ENCODE measurements at places on chromosomes 1 and 21.

- no peak for DNase-seq
Measured at GRCh38 chr1:86926883-86927282, 12.4 kb downstream of the HS2ST1 start.

DNA sequence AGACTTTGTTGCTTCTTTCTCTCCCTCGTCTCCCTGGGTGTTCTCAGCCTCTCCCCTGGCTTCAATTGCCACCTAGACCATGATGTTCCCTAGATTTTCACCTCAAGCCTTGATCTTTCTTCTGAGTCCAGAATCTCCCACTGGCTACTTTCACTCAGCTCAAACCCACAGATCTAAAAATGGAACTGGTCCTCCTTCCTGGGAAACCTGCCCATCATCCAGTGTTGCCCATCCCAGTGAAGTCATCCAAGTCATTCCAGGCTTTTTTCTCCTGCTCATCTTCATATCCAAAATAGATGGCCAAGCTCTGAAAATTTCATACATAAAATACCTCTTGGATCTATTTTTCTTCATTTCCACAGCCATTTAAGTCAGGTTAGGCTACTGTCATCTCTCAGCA is 347.4 kb downstream of the KCNH1 start:
- DNase-seq = no peak

- no peak for DNase-seq
Measured at GRCh38 chr1:104946558-104947210, 1197.0 kb downstream of the AMY1C start.

DNA sequence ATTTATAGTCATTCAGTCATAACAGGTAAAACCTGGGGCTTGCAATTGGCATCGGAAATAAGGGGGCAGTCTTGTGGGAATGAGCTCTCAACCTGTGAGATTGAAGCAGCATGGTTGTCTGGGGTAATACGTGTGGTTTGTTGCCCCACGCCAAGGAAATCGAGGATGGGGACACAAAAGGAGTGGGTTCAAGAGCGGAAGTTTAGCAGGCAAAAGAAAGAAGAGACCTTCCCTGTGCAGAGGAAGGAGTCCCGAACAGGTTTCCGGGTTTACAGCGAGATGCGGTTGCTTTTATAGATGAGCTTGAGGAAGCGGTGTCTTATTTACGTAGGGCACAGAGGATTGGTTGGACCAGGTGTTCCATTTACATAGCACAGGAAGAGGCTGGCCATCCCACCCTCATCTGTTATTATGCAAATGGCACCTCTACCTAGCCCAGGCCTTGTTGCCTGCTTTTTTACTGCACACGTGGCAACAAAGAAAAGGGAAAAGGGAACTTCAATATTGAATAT is 37.3 kb downstream of the IFNAR1 start:
- no peak for DNase-seq

GRCh38 chr1:53766831-53767405 is 28.0 kb upstream of the GLIS1 start:
- DNase-seq = no peak

DNA sequence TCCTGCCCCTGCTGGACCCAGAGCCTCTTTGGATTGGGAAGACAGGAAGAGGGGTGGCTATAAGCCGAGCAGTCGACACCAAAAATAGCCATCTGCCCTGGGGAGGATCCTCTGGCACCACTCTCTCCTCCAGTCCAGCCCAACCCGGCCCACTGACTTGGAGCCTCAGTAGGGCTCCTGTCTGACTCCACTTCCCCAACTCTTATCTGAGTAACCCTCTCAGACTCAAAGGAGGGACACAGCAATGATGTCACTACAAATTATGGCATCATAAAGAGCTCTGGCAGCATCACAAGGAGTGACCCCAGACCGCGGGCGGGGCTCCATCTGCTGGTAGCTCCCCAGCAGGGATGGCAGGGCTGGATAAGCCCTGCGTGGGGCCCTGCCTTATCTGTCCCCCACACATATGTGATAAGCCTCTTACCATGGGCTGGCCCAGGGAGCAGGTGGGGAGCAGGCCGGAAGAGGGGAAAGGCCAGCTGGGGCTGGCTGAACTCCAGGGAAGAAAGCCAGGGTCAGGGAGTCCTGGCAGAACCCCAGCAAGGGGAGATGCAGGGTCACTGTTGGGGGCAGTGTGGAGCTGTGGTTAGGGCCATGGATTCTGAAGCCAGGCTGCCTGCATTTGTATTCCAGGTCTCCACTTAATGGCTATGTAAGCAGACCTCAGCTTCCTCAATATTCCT is 4.6 kb upstream of the SLC6A9 start:
- DNase-seq = no peak

DNA sequence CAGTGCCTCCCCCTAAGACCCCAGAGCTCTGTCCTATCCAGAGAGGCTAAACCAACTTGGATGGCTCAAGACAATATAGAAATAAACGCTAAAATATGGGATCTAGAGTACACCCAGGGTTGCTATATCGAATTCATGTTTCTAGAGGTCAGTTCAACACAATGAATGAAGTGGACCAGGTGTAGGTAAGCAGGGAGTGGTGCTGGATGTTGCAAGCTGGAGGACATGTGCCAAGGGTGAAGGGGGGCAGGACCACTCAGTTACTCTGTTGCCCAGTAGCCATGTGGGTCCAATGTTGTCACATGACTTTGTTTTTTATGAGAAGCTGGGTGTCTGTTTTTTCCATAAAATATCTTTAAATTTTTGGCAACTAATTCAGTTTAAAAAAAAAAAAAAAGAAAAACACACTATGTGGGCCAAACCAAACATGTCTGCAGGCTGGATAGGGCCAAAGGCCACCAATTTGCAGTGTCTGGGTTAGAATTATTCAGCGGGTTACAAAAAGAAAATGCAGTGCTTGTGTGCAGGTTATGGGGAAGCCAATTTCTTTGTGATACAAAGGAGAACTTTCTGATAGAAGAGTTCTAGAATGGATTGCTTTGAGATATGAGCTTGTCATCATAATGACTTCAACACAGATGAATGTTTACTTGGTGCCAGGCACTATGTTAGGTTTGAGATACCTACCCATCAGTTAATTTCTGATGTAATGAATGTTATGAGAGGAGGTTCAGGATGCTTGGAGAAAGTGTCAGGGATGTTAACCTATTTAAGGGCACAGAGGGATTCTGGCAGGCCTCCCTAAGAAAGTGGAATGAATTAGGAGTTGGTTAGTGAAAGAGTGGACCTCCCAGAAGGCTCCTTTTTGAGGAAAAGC is 8.9 kb downstream of the CACHD1 start:
- DNase-seq = no peak

GRCh38 chr1:203084588-203085527 is 954 bp downstream of the MYOG start:
- DNase-seq = peak; percentile 43

- DNase-seq = no peak
Measured at GRCh38 chr1:196400478-196401451, 207.5 kb downstream of the KCNT2 start.

- DNase-seq = no peak
Measured at GRCh38 chr1:209625791-209626285, 26.4 kb downstream of the LAMB3 start.

DNA sequence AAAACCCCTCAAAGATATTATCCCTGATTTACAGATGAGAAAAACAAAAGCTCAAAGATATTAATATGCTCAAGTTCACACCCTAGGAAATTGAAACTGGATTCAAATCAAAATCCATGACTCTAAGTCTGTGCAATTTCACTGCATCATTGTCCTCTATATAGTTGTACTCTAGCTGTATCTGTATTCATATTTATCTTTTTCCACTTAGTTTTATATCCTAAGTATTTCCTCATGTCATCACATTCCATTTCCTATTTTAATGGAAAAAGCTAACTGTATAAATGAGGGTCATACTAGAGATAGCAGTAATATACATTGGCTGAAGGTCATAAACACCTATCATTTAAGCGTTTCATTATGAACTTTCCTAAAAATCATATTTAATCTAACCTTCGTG is 42.2 kb upstream of the RALGPS2 start:
- DNase-seq = no peak

GRCh38 chr1:171366816-171367215 is 52.8 kb downstream of the FMO4 start:
- DNase-seq = no peak

GRCh38 chr1:231626535-231626950 is at the start of gene DISC1:
DISC1 (plus strand) TSS chr1:231626790; CDS start chr1:231626868, 78 bp downstream.
- peak; percentile 56 for DNase-seq

DNA sequence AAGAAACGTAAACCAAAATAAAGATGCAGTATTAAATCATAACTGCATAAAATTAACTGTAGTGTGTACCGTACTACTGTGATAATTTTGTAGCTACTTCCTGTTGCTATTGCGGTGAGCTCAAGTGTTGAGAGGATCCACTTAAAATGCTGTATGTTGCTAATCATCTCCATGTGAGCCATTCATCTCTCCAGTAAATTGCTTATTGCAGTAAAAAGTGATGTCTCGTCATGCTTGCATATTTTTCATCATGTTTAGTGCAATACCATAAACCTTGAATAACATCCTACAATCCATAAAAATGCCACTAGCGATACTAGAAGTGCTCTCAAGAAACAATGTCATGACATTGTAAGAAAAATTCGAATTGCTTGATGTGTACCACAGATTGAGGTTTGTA is 66.3 kb downstream of the RAVER2 start:
- no peak for DNase-seq

- DNase-seq = no peak
Measured at GRCh38 chr1:62232871-62233278, 38.2 kb downstream of the L1TD1 start.

GRCh38 chr21:35070436-35070835 is 21.3 kb upstream of the RUNX1 start:
- no peak for DNase-seq

DNA sequence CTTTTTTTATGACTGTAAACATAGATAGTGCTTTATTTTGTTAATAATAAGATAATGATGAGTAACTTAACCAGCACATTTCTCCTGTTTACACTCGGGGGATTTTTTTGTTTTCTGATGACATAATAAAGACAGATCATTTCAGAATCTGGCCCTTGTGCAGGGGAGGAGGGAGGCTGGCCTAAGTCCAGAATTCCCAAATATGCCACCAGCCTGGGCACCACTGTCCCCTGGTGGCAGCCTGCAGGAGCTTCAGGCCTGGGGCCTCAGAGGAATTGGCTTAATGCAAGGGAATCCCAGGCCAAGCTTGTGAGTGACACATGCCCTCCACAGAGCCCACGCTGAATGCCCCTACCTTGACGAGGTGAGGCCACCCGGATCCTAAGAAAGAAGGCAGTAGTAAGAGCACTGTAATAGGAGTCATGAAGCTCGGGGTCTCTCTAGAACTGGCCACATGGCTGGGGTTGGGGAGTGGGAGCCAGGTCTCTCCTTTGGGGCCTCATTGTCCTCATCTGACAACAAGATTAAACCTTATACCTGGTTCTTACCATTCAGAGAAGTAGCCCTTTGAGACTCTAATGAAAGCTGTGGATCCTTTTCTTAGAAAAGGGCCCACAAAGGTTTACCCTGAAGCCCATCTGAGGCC is 24.1 kb downstream of the ETNK2 start:
- DNase-seq = no peak

DNA sequence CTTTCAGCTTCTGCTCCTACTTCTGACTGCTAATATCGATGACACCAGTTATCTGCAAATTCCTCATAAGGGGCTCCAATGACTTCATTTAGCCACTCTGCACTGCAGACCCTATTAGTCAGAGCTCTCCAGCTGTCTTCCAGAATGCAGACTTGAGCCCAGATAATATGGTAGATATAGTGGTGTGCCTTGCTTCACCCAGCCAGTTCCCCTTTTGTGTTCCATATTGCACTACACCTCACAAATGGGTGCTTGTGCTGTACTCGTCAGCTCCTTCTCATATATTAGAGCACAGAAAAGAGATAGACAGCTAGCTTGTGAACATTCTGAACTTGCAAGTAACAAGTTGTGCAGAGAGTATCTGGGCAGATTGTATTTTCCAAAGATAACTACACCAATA is 23.7 kb upstream of the COG2 start:
- DNase-seq = no peak

GRCh38 chr1:116532671-116533428 is 38.0 kb downstream of the CD58 start:
- DNase-seq = no peak

GRCh38 chr1:44453798-44454349 is 48.8 kb downstream of the RNF220 start:
- no peak for DNase-seq

GRCh38 chr1:214123061-214123784 is 135.4 kb downstream of the PROX1 start:
- no peak for DNase-seq

DNA sequence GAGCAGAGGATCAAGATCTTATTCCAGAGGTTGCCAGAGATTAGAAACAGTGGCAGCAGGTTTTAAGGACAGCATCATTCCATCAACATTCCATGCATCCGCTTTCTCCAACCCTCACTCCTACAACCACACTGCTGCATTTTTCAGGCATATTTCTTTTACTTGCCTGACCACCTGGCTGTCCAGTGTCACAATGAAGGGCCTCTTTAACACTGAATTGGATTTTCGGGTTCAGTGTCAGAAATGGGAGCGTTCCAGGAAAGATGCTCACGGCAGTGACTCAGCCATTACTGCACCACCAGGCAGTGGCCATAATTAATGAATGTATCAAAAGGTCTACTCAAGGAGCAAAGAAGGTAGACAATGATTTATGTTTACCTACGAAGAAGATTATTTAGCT is 200.4 kb upstream of the ESRRG start:
- no peak for DNase-seq

- no peak for DNase-seq
Measured at GRCh38 chr1:157978586-157979403, 14.7 kb upstream of the KIRREL1 start.

GRCh38 chr1:36656838-36657237 is 174.1 kb upstream of the CSF3R start:
- no peak for DNase-seq

DNA sequence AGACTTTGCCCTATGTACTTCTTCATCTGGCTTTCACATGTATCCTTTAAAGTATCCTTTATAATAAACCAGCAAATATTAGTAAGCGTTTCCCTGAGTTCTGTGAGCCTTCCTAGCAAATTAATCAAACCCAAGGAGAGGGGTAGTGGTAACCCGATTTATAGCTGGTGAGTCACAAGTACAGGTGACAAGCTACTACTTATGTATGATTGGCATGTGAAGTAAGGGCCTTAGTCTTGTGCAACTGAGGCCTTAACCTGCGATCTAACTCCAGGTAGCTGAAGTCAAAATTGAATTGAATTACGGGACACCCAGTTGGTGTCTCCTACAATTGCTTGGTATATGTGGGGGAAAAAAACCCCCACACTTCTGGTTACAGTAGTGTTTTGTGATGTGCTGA is 26.0 kb downstream of the SLC16A1 start:
- no peak for DNase-seq

GRCh38 chr1:7579831-7580804 is 191.0 kb upstream of the VAMP3 start:
- no peak for DNase-seq

All from substantia nigra (tissue), 51 donors.